ENCODE measurements at places on chromosomes 13 and 19.

- DNase-seq, result peak; percentile 18
Observed at GRCh38 chr19:48194041-48194843, 23.8 kb downstream of the ZSWIM9 start.

- no peak for DNase-seq
Observed at GRCh38 chr19:43445426-43445825, 20.0 kb downstream of the LYPD3 start.

- no peak for DNase-seq
Observed at GRCh38 chr19:39951686-39952085, 17.3 kb upstream of the FCGBP start.

DNA sequence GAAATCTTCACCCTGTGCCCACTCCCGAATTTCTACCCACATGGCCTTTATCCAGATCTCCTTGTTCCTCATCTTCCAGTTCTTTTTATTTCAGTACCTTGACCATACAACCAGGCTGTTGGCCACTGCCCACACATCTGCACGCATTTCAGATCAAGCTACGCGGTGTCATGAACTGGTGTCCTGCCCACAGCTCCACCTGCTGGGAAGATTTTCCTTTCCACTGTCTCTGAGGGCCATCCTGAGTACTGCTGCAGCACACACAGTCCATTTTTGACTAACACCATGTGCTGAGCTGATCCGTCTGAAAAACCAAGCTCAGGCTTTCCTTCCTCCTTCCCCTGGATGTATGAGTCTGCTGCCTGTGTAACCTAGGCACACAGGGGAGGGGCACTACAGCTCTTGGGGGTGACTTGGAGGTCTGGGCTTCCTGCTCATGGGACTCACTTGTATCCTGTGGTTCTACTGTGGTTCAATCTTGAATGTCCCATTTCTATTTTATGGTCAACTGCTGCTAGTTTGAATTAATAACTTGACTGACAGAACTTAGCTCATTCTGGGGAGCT, 71.9 kb downstream of the WASF3 start:
- no peak for DNase-seq

DNA sequence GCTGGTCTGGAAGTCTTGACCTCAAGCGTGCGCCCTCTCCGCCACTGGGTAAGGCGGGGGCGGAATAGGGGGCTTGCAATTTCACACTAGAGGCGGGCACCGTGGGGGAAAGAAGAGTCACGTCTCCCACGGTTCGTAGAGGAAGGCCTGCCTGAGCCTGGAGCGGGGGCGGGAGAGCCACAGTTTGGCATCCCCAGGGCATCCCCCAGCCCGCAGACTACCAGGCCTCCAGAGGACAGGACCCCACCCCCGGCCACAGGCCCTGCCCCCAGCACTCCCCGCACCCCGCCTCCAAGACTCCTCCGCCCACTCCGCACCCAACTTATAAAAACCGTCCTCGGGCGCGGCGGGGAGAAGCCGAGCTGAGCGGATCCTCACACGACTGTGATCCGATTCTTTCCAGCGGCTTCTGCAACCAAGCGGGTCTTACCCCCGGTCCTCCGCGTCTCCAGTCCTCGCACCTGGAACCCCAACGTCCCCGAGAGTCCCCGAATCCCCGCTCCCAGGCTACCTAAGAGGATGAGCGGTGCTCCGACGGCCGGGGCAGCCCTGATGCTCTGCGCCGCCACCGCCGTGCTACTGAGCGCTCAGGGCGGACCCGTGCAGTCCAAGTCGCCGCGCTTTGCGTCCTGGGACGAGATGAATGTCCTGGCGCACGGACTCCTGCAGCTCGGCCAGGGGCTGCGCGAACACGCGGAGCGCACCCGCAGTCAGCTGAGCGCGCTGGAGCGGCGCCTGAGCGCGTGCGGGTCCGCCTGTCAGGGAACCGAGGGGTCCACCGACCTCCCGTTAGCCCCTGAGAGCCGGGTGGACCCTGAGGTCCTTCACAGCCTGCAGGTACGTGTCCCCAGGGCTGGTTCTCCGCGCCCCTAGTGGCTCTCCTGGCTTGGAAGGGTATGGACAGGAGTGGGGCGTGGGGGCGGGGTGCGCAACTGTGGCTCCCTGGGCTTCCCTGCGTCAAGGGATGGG, at the start of gene ANGPTL4:
Gene ANGPTL4, plus strand, starts transcription at position 353 of the 969 bp plus-strand sequence. Its CDS starts 167 bp downstream, at position 520.
- DNase-seq, result peak; percentile 13

DNA sequence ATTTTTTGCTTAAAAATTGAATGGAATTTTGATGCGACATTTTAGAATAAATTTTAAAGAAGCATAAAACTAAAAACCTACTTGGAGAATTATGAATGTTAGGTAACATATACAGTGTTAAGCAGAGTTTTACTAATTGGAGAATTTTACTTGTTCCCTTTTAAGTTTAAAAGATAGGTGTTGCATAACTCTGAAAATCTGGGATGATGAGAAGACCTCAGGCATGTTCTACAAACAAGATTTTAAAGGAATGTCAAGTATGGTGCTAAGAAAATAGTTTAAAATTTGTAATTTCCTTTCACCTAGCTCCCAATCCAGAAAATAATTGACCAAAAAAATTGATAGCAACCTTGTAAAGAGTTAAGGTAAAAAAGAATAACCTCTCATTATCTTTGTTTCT, 135.8 kb downstream of the RFC3 start:
- DNase-seq, result no peak

GRCh38 chr13:30480292-30480950, 14.7 kb upstream of the HMGB1 start:
- no peak for DNase-seq

GRCh38 chr19:53519446-53519845, 18.5 kb upstream of the ZNF331 start:
- DNase-seq, result no peak

DNA sequence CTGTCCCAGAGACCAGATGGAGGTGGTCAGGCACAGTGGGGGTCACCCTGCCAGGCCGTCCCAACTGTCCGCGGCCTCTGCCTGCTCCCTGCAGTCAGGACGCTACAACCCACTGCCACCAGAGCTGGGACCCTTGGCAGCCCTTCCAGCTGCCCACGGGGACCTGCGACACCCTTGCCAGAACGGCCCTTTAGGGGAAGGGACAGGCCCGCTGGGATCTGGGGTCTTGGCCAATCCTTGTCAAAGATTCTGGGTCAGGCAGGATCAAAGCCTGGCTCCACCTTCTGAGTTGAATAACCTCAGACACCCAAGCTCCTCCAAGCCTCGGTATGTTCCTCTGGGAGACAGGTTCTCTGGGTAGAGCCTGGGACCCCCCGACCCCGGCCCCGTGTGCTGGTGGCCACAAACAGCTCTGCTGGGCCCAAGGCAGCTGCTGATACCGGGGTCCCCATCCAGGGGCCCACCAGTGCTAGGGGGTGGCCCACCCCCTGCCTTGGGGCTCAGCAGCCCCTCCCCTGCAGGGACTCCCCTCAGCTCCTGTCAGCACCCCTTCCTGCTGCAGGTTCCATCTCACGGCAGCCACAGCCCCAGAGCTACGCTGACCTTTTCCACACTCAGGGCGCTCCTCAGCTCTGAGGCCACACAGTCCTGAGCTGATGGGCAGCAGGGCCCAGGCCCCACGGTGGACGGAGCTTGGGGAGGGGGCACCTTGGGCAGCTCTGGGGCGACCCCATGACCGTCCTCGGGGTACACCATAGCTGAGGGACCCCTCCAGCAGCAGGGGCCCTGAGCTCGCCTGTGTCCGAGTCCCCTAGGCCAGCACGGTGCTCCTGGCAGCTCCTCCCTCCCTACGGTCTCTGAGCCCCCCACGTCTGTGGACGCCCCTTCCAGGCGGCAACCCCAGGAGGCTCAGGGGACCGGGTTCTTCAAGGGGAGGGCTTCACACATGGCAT, 18.4 kb downstream of the SBNO2 start:
- no peak for DNase-seq
